NCI-H774 (cell line): ENCODE measurements at places on chromosomes 11 and 22.

GRCh38 chr11:8777907-8778767 lies 95.5 kb downstream of the RPL27A start:
- no peak for DNase-seq

GRCh38 chr11:17722000-17722643 lies 2.8 kb downstream of the MYOD1 start:
- peak; percentile 15 for DNase-seq

DNA sequence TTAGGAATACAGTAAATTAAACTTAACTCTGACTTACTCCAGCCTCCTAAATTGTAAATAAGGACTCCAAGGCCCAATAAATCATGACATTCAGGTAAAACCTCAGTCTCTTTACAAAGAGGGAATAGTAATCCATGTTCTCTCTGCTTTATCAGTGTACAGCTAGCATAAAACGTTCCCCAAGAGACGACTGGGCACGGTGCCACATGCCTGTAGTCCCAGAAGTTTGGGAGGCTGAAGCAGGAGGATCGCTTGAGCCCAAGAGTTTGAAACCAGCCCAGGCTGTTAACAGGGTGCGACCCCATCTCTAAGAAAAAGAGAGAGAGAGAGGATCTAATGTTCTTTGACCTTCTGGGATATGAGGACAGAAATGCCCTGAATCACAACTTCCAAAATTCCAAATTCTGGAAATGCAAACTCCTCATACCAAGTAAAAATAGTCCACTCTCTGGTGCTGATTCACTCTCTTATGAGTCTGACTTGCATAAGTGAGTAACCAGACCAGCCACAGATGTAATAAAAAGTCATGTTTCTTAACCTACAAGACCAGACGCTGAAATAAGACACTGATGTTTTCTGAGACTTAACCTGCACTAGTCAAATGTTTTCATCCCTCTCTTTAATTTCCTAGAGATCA lies 25.5 kb downstream of the NNMT start:
- no peak for DNase-seq

DNA sequence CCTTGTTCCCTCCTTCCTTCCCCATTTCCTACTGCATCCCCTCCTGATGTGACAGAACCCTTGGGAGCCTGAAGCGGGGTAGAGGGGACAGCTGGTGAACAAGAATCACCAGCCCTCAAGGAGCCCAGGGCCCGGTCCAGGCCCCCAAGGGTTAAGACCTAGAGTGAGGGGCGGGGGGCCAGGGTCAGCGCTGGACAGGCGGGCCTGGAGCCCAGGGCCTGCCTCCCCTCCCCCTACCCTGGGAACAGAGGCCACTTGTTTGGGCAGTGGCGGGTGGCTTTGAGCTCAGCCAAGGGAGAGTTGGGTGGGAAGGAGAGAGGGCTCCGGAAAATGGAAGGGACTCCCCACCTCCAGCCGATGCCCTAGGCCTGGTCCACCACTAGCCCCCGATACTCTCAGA lies 2.1 kb downstream of the ARAP1 start:
- DNase-seq, result no peak

- no peak for DNase-seq
Measured at GRCh38 chr11:1908618-1909017, 10.9 kb upstream of the TNNT3 start.

DNA sequence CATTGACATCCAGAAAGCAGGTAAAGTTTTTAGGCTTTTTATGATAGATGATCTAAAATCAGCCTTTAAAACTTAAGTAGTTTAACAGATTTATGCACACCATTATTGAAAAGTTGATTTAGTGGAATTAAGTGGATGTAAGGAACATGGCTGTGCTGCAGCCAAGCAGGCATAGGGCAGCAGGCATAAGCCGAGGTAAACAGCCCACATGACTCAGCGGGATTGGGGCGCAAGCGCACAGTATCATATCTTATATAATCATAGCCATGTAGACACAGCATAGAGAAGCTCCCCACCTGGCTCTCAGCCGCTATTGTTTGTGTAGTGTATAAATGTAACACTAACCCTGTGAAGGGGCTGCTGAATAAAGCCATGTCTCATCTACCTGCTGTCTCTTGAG lies 157.5 kb downstream of the WNT11 start:
- DNase-seq, result no peak

- DNase-seq, result no peak
Measured at GRCh38 chr11:128786507-128786906, 80.6 kb downstream of the KCNJ1 start.
